Chondrocyte (in vitro differentiated cells): ENCODE measurements at places on chromosomes 5 and 9.

GRCh38 chr5:72508241-72509170, 1.3 kb upstream of the ZNF366 start:
- H3K27me3 ChIP-seq = no peaks in the 10 kb centered on the region
- no peak overlapping the region for H3K27ac ChIP-seq
- H3K4me3 ChIP-seq = no peak overlapping the region
- no peak for DNase-seq
- H3K36me3 ChIP-seq = no peaks in the 10 kb centered on the region

- H3K27me3 ChIP-seq = peaks cover 46% of the 10 kb centered on the region
- no peaks in the 10 kb centered on the region for H3K36me3 ChIP-seq
- H3K4me3 ChIP-seq = peak overlapping the region; percentile 73
- peak; percentile 89 for DNase-seq
Measured at GRCh38 chr5:114055318-114056184, 306.3 kb upstream of the KCNN2 start.

DNA sequence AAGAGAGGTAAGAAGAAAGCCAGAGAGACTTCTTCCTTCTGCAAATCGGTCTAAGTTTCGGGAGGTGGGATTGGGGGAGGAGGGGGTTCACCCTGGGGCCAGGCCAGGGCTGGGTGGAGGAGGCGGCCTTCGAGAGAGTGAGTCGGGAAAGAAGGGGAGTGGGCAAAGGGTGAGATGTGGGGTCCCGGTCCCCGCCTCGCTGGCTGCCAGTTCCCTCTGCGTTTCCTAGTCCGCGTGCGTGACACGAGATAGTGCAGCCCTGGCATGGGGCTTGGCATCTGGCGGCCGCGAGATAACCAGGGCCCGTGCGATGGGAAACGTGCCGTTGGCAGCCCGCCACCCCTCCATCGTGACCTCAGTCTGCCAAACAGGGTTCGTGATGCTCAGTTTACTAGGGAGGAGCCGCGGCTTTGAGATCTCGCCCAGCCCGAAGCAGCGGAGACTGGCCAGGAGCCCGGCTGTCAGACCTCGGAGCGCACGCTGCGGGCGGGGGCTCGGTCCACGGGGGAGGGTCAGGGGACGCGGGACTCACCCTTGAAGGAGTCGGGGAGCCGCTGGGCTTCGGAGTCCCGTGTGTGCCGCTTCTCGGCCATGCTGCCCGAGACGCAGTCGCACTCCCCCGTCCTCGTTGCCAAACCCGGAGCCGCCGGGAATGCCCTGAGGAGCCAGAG, at the start of gene STOM:
TSS of gene STOM (minus strand) at position 656 of the 671 bp plus-strand sequence. CDS start at position 593, 63 bp downstream.
- no peaks in the 10 kb centered on the region for H3K36me3 ChIP-seq
- H3K27me3 ChIP-seq = no peaks in the 10 kb centered on the region
- H3K4me3 ChIP-seq = peak within 1 kb of the TSS; percentile 89
- H3K27ac ChIP-seq = peak within 1 kb of the TSS; percentile 77
- peak; percentile 98 for DNase-seq
- H3K4me1 ChIP-seq = peaks cover 65% of the 10 kb centered on the region

DNA sequence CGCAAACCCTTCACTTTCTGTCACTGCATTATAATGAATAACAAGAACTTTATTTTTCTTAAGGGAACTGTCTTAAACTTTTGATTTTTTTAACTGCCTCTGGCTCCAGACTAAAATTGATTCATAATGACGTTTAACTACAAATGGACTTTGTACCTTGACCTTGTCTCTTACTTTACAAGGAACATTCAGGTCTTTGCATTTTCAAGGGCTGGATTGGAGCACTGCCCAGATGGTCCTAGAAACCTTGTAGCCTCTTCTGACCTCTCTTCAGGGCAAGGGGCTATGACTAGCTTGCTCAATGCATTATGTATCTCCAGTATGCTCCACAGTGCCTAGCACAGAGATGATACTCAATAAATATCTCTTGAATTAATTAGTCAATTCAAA, 612.6 kb upstream of the CLINT1 start:
- no peaks in the 10 kb centered on the region for H3K36me3 ChIP-seq
- H3K4me3 ChIP-seq = no peak overlapping the region
- no peak for DNase-seq
- H3K27ac ChIP-seq = no peak overlapping the region

- DNase-seq = no peak
- no peak overlapping the region for H3K27ac ChIP-seq
- no peaks in the 10 kb centered on the region for H3K36me3 ChIP-seq
- H3K27me3 ChIP-seq = no peaks in the 10 kb centered on the region
Measured at GRCh38 chr9:106324591-106325280, 538.2 kb upstream of the ZNF462 start.

DNA sequence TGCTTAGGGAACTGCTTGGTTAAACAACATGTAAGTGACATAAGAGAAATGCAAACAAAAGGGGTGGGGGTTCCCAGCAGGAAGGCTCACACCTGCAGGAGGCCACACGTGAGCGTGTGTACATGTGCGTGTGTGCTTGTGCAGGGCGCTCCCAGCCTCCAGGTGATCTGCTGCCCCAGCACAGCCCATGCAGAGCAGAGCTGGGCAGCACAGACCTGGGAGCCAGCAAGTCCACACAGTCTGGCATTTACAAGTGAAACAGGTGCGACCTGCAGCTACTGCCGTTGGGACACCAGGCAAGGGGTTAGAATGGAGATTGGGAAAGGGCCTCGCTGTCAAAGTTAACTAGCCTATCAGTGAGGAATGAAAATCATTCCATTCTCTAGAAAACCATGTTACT, 41.8 kb downstream of the GRAMD2B start:
- no peak overlapping the region for H3K27ac ChIP-seq
- peaks cover 40% of the 10 kb centered on the region for H3K4me1 ChIP-seq
- H3K27me3 ChIP-seq = no peaks in the 10 kb centered on the region
- H3K36me3 ChIP-seq = peaks cover 19% of the 10 kb centered on the region

GRCh38 chr9:111966861-111967291, 70.3 kb downstream of the UGCG start:
- H3K4me3 ChIP-seq = no peak overlapping the region
- no peaks in the 10 kb centered on the region for H3K36me3 ChIP-seq
- DNase-seq = no peak
- no peak overlapping the region for H3K27ac ChIP-seq
- peaks cover 14% of the 10 kb centered on the region for H3K4me1 ChIP-seq

DNA sequence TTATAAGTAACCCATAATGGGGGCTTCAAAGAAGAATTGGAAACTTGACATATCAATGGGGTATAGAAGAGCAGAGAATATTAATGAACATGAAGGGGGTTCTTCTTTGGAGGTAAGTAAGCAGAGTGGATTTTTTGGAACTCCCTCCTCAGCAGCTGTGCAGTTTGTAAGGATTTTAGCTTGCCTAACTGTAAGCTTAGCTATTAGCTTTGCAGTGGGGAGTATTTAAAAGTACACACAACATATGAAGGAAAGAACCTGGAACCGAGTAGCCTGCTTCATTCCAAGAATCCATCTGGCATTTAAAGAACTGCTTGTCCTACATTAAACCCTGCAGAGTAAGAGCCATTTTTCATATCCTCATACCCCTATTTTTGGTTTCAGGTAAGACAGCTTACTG, 2.2 kb upstream of the PBX3 start:
- DNase-seq = no peak
- H3K4me3 ChIP-seq = peak overlapping the region; percentile 92
- H3K36me3 ChIP-seq = no peaks in the 10 kb centered on the region
- H3K27me3 ChIP-seq = no peaks in the 10 kb centered on the region

- H3K4me1 ChIP-seq = peaks cover 34% of the 10 kb centered on the region
- no peak for DNase-seq
- H3K27ac ChIP-seq = peak overlapping the region; percentile 98
Measured at GRCh38 chr9:108933231-108933717, 650 bp downstream of the ELP1 start.

- H3K4me3 ChIP-seq = no peak overlapping the region
- no peaks in the 10 kb centered on the region for H3K27me3 ChIP-seq
- H3K27ac ChIP-seq = no peak overlapping the region
- no peak for DNase-seq
- H3K36me3 ChIP-seq = no peaks in the 10 kb centered on the region
Measured at GRCh38 chr5:90285581-90285980, 124.0 kb downstream of the CETN3 start.

GRCh38 chr9:135374591-135374990, 105.0 kb upstream of the PPP1R26 start:
- H3K36me3 ChIP-seq = no peaks in the 10 kb centered on the region
- no peak for DNase-seq
- no peak overlapping the region for H3K4me3 ChIP-seq
- H3K4me1 ChIP-seq = no peaks in the 10 kb centered on the region
- no peak overlapping the region for H3K27ac ChIP-seq
- H3K27me3 ChIP-seq = peaks cover 20% of the 10 kb centered on the region

DNA sequence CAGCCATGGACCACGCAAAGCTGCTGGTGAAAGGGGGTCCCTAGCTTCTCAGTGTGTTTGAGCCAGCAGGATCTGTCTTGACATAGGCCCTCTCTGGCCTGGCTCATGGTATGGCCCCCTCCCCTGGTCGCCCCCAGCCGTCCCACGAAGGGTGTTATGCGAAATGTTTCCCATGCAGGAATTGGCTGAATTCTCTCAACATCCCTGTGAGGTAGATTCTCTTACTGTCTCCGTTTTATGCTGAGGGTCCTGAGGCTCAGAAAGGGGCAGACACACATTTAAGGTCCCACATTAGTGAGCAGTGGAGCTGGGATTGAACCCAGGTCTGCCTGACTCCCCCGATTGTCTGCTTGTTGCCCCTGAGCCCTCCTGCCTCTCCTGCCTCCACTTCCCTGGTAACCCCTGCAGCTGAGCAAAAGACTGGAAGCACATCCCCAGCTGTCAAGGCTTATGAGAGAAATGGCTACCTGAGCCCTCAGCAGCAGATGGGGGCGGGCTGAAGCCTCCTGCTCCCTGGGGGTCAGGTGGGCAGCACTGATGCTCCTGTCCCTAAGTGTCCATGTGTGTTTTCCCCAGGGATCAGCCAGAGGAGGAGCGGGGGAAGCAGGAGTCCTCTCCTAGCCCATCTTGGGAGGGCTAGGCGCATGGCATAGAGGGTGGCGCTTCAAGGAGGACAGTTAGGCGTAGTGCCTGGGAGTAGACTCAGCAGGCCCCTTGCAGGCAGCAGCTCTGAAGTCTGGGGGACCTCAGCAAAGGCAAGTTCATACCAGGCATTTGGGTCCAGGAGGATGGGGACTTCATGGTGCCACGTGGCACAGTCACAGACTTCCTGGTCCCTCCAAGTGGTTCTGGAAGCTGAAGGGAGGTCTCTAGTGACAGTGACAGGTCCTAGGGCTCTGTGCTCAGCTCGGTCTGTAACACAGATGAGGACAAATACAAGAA, 49.0 kb upstream of the GARNL3 start:
- no peak overlapping the region for H3K27ac ChIP-seq
- H3K27me3 ChIP-seq = peaks cover 2% of the 10 kb centered on the region
- DNase-seq = no peak

GRCh38 chr9:19283072-19283710, 52.7 kb downstream of the DENND4C start:
- no peaks in the 10 kb centered on the region for H3K36me3 ChIP-seq
- DNase-seq = no peak
- H3K4me3 ChIP-seq = no peak overlapping the region
- H3K27me3 ChIP-seq = no peaks in the 10 kb centered on the region
- no peak overlapping the region for H3K27ac ChIP-seq
- H3K4me1 ChIP-seq = peaks cover 32% of the 10 kb centered on the region

GRCh38 chr5:150256410-150257064, 33.0 kb downstream of the CAMK2A start:
- H3K27ac ChIP-seq = no peak overlapping the region
- H3K4me1 ChIP-seq = no peaks in the 10 kb centered on the region
- DNase-seq = peak; percentile 42

GRCh38 chr5:24222876-24223275, 421.9 kb downstream of the CDH10 start:
- H3K4me3 ChIP-seq = no peak overlapping the region
- no peak overlapping the region for H3K27ac ChIP-seq

- peaks cover 27% of the 10 kb centered on the region for H3K4me1 ChIP-seq
- no peaks in the 10 kb centered on the region for H3K27me3 ChIP-seq
- peaks cover 18% of the 10 kb centered on the region for H3K36me3 ChIP-seq
Measured at GRCh38 chr5:138918686-138919085, 43.6 kb upstream of the LRRTM2 start.

DNA sequence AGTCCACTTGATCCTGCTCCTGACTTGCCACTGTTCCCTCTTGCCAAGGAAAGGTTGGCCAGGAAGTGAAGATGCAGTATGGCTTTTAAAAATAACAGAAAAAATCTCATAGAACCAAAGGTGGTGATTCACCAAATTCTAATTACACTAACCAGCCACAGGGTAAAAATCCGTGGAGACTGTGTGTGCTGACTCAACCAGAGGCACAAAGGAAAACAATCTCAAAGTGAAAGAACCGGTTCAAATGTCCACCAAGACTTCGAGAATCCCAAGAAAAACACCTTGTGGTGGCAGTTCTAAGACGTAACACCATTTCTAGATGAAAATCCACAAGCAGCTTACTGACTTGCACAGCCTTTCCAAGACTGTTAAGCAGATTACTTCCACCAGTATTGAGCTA, 279.1 kb downstream of the TLE1 start:
- no peak overlapping the region for H3K4me3 ChIP-seq
- H3K36me3 ChIP-seq = no peaks in the 10 kb centered on the region
- peak overlapping the region; percentile 24 for H3K27ac ChIP-seq

DNA sequence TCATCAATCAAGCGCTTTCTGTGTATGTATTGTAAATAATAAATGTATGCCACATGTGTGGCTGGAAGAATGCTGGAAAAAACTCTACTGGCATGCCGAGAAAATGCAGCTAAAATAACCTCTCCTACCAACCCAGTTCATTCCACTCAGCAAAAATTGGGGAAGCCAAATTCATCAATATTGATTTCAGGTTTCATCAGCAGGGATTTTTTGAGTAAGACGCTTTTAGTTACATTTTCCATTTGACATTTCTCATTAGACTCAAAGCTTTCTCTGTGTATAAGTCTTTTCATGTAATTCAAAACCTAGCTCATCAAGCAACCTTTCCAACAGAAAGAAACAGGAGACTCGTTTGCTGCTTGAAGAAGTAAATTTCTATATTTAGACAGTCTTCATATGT, 338.1 kb downstream of the DMRT2 start:
- H3K27ac ChIP-seq = no peak overlapping the region
- no peaks in the 10 kb centered on the region for H3K27me3 ChIP-seq
- no peaks in the 10 kb centered on the region for H3K36me3 ChIP-seq
- H3K4me1 ChIP-seq = no peaks in the 10 kb centered on the region

GRCh38 chr5:125484272-125484741, 737.9 kb upstream of the ZNF608 start:
- H3K27ac ChIP-seq = peak overlapping the region; percentile 98
- H3K36me3 ChIP-seq = no peaks in the 10 kb centered on the region
- no peaks in the 10 kb centered on the region for H3K27me3 ChIP-seq

DNA sequence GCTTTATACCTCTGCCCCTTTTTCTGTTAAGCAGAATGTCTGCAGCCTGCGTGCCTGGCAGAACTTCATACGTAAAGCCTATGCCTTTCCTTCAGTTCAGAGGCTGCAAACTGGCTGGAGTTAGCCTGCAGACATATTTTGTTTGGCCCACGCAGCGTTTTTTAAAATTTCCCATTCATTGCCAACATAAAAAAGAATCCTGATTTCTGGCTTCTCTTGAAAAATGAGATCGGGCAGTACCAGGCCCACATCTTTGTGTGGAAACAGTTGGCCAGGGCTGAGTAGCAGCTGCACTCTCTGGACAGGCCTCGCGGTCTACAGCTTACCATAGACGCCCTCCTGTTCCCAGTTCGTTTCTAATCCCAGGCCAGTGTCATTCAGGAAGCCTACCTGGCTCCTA, 104.4 kb downstream of the SMARCA2 start:
- no peak for DNase-seq
- H3K4me1 ChIP-seq = peaks cover 41% of the 10 kb centered on the region
- H3K27ac ChIP-seq = peak overlapping the region; percentile 67
- H3K36me3 ChIP-seq = peaks cover 24% of the 10 kb centered on the region
- no peak overlapping the region for H3K4me3 ChIP-seq

- H3K4me1 ChIP-seq = no peaks in the 10 kb centered on the region
- H3K27me3 ChIP-seq = no peaks in the 10 kb centered on the region
- H3K4me3 ChIP-seq = no peak overlapping the region
- H3K27ac ChIP-seq = no peak overlapping the region
Measured at GRCh38 chr9:123530244-123530643, 174.2 kb downstream of the CRB2 start.
